ENCODE measurements at places on chromosomes 4 and X. TPM values are rescaled to one million over a fixed set of nuclear protein-coding genes. Genes with fewer than 3 reads are reported as not detected.

JCHAIN gene
- not detected for total RNA-seq

AKAP17A gene
- total RNA-seq, result 37.9 TPM

NDST3 gene
- total RNA-seq, result 0.12 TPM

AKAP14 gene
- not detected for total RNA-seq

DUSP21 gene
- total RNA-seq, result not detected

TLR1 gene
- 3.6 TPM for total RNA-seq

SPATA18 gene
- 4.1 TPM for total RNA-seq

ANXA3 gene
- total RNA-seq, result 117 TPM

GLUD2 gene
- total RNA-seq, result 0.35 TPM

TIMM8A gene
- total RNA-seq, result 11.8 TPM

CLDN34 gene
- not detected for total RNA-seq

CSAG2 gene
- total RNA-seq, result not detected

VCX3B gene
- not detected for total RNA-seq
